SW480 (cell line): ENCODE measurements at places on chromosomes 2 and 18.

DNA sequence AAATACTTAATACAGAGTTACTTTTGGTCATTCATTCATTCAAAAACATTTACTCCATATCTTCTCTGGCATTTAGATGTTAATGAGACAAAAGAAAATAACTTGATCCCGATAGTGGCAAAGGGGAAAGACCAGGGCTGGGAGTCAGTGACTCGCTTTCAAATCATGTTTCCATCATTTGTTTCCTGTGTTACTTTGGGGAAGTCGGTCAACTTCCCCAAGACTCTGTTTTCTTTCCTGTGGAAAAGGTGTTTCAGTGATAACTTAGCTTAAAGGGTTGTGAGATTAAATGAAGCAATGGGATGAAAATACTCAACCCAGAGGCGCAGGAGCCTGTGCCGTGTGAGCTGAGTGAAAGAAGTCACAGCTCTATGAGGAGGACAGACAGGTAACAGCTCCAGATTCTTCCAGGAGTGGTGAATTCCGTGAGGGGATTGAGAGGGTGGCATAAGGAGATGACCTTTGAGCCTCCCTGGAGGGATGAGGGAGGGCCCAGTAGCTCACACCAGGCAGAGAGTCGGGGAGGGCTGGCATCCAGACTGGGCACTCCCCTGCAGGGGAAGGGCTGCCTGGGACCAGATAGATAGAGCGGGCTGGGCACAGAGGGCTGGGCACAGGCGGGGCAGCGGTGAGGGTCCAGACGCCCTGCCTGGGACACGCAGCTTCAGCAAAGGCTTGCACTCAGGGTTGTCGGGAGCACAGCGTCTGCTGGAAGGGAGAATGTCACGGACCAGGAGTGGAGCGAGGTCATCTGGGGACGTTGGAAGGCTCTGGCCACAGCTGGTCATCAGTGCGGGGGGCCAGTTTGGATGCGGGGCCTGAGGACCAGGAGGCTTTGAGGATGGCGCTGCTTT, 70.1 kb downstream of the TSHZ1 start:
- no peak for DNase-seq

GRCh38 chr2:24228470-24228869, 53.6 kb downstream of the FAM228A start:
- peak; percentile 67 for DNase-seq

DNA sequence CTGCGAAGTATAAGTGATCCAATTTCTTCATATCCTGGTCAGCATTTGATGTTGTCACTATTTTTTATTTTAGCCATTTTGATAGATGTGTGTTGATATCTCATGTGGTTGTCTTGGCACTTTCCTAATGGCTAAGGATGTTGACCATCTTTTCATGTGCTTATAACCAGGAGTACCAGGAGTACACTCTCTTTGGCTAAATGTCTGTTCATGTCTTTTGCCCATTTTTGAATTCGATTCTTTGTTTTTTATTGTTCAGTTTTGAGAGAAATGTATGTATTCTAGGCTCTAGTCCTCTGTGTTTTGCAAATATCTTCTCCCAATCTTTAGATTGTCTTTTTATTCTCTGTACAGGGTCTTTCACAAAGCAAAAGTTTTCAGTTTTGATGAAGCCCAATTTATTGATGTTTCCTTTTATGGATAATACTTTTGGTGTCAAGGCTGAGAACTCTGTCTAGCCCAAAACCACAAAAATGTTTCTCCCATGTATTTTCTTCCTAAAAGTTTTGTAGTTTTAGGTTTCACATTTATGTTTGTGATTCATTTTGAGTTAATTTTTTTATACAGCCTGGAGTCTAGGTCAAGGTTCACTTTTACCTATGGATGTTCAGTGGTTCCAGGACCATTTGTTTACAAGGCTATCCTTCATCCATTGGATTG, 65.4 kb downstream of the SDC1 start:
- no peak for DNase-seq

GRCh38 chr2:32806857-32807256, 139.9 kb upstream of the LTBP1 start:
- no peak for DNase-seq

DNA sequence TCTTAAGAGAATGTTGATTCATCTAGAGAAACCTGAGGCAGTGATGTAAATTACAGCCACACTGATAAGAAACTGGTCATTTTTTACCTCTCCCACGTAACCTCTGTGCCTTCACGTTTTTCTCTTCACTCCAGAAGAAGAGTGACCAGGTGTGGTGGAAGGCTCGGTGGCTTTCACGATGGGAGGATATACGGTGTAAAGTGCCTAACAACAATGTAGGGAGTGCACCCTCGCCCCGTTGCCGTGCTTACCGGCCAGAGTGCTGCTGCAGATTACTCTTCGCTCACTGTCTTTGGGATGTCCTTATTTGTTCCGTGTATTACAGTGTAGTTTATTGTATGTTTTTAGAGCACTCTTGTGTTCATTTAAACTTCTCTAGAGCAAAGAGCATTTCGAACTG, 46.5 kb downstream of the NCK2 start:
- no peak for DNase-seq

DNA sequence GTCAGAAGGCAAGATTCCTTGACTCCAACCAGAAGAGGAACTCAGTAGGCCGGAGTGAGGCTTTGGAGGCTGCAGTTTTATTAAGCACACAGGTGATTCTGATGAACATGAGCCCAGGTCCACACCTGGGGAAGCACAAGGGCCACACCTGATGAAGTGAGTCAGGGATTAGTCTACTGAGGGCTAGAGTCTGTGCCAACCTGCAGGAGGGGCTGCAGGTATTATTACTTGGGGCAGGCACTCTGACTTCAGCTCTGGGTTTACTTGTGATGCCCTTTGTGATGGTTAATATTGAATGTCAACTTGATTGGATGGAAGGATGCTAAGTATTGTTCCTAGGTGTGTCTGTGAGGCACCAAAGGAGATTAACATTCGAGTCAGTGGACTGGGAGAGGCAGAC, 75.2 kb upstream of the ZCCHC2 start:
- no peak for DNase-seq

DNA sequence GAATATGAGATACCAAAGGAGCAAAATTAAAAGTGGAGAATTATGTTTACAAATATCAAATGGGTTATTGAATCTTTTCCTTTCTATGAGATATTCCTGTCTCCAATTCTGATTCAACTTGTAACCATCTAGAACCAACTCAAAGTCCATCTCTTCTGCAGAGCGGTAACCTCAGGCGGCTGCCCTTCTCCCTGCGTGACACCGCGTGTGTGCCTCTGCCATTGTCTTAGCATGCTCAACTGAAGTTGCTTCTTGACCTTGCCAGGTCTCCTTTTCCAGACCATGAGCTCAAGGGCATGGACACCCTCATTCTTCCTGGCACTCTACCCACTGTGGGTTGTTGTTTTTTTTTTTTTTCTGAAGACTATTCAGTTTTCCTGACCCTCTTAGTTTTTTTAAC, 104.0 kb upstream of the FOSL2 start:
- no peak for DNase-seq

DNA sequence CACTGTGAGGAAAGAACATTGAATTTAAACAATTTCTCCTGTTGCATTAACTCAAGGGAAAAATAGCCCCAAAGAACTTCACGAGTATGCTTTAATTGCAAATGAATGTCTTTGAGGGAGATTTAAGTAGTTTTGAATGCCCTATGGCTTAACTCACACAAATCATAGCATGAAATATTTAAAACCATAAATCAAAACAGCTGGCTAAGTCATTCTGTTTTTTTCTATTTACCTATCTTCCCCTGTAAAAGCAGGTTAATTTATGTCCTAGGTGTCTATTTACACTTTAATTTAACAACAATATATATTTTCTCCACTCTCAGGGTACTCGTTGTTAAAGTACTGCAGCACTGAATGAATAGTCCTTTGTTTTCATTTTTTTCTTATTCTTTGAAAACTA, 118.8 kb upstream of the PIEZO2 start:
- DNase-seq: no peak

- DNase-seq: peak; percentile 41
Observed at GRCh38 chr2:101985101-101985792, 6.5 kb upstream of the IL1R2 start.

GRCh38 chr18:8989855-8990254, 112.6 kb upstream of the NDUFV2 start:
- no peak for DNase-seq

DNA sequence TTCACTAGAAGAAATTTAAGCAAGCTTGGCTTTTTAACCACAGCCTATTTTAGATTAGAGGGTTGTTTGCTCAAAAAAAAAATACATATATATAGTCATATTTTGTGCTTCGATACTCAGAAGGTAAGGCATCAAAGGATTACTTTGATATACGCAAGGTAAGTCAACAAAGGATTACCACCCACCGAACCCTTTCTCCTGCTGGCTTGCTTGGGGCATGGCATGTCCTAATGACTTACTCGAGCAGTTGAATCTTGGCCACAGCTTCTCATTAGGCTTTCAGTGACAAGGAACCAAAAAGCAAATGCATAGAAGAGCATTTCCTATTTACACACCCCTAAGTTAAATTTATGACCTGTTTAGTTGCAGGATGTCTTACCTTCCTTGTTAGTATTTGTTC, 295.7 kb downstream of the AGAP1 start:
- no peak for DNase-seq
